Upper lobe of right lung (tissue), 1 donor: ENCODE measurements at places on chromosomes 2 and 18.

GRCh38 chr2:127321303-127321702, 27.4 kb upstream of the ERCC3 start:
- H3K36me3 ChIP-seq, result peaks cover 94% of the 10 kb centered on the region
- H3K4me3 ChIP-seq, result no peak overlapping the region
- DNase-seq, result no peak
- no peaks in the 10 kb centered on the region for H3K4me1 ChIP-seq
- H3K27ac ChIP-seq, result no peak overlapping the region
- no peaks in the 10 kb centered on the region for H3K27me3 ChIP-seq

- no peak overlapping the region for H3K27ac ChIP-seq
- H3K4me1 ChIP-seq, result no peaks in the 10 kb centered on the region
- no peaks in the 10 kb centered on the region for H3K36me3 ChIP-seq
Observed at GRCh38 chr2:130743278-130743677, 12.1 kb upstream of the AMER3 start.

DNA sequence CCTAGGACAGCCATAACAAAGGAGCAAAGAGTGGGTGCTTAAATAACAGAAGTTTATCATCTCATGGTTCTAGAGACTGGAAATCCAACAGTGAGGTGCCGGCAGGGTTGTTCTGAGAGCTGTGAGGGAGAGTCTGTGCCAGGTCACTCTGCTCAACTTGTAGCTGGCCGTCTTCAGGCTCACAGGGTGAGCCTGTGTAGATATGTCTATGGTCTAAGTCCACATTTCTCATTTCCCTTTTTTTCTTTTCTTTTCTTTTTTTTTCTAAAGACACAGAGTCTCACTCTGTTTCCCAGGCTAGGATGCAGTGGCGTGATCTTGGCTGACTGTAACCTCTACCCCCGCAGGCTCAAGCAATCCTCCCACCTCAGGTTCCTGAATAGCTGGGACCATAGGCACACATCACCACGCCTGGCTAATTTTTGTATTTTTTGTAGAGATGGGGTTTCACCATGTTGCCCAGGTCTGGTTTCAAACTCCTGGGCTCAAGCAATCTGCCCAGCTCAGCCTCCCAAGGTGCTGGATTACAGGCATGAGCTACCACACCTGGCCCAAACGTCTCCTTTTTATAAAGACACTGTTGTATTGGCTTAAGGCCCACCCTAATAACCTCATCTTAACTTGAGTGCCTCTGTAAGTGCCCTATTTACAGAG, 142.2 kb downstream of the SP3 start:
- no peak for DNase-seq
- no peaks in the 10 kb centered on the region for H3K4me1 ChIP-seq
- H3K4me3 ChIP-seq, result no peak overlapping the region
- H3K27ac ChIP-seq, result no peak overlapping the region
- no peaks in the 10 kb centered on the region for H3K27me3 ChIP-seq
- H3K36me3 ChIP-seq, result no peaks in the 10 kb centered on the region

GRCh38 chr2:40416486-40416885, 35.4 kb downstream of the SLC8A1 start:
- H3K4me3 ChIP-seq, result no peak overlapping the region
- no peaks in the 10 kb centered on the region for H3K27me3 ChIP-seq
- no peak for DNase-seq
- no peaks in the 10 kb centered on the region for H3K4me1 ChIP-seq
- no peak overlapping the region for H3K27ac ChIP-seq
